ENCODE measurements at places on chromosomes 4 and X.

- no peak for DNase-seq
These were observed 39.4 kb downstream of the INTU start for GRCh38 chr4:127672111-127672510.

GRCh38 chr4:183626168-183626567, 32.8 kb downstream of the RWDD4 start:
- no peak for DNase-seq

GRCh38 chr4:40924096-40924792, 174.5 kb downstream of the NSUN7 start:
- DNase-seq = peak; percentile 57

- DNase-seq = no peak
These were observed 90.4 kb upstream of the PJA1 start for GRCh38 chrX:69255441-69256290.

- DNase-seq = no peak
These were observed 52.6 kb downstream of the RPS3A start for GRCh38 chr4:151152028-151152427.

GRCh38 chr4:185624259-185624589, 88.9 kb upstream of the PDLIM3 start:
- DNase-seq = no peak
